ENCODE measurements at places on chromosomes 6 and 20. TPM values are rescaled to one million over a fixed set of nuclear protein-coding genes. Genes with fewer than 3 reads are reported as not detected.
A peak's percentile ranks its signal among the peaks of the same experiment; 100 is the strongest.

DNA sequence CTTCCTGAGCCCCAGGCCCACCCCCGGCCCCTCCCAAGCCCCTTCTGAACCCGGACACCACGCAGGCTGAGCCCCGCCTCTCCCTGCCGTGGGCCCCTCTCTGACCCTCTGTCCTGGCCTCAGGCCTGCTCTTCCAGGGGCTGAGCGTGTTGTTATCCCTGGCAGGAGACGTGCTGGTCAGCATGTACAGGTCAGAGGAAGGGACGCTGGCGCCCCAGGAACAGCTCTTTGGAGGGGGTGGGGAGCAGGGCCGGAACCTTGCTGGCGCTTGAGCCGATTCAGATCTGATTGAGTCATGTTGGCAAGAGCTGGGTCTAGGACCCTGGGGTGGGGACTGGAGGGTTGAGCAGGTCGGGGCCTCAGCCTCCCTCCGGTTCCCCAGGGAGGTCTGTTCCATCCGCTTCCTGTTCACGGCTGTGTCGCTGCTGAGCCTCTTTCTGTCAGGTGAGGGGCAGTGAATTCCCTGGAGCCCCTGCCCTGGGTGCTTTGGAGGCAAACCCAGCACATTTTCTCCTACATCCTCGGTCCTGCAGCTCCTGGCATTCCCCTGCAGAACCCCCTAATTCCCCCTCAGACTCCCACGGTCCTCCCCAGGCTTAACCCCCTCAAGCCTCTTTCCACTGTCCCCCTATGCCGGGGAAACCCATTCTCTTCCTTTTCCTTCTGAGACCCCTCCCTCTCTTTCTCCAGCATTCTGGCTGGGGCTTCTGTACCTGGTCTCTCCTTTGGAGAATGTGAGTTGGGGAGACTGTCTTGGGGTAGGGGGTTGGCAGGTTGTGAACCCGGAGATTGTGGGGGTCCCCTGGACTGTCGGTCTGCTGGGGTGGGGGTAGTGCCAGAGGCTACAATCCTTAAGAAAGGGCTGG lies 2.0 kb downstream of the SPAG4 start:
- peaks cover 3% of the 10 kb centered on the region for H3K36me3 ChIP-seq
- H3K4me1 ChIP-seq, result peaks cover 34% of the 10 kb centered on the region
- DNase-seq, result no peak
- peak overlapping the region; percentile 60 for H3K27ac ChIP-seq

DNA sequence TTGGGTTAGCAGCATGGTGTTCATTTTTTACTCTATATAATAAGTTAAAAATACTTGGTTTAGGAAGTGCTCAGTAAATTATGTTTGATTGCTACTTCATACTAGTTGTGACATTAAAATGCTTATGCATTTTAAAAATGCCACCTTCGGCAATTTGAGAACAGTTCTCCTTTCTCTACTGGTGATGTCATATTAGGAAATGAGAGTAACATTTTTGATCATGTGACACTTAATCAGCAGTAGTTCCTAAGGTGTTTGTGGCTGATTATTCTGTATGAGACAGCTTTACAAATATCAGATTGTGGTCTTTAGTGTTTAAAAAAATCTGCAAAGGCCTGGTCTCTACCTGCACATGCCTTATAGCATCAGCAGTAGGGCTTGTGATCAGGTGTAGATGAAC lies 4.4 kb downstream of the GZF1 start:
- no peaks in the 10 kb centered on the region for H3K27me3 ChIP-seq
- H3K36me3 ChIP-seq, result peaks cover 45% of the 10 kb centered on the region
- H3K4me1 ChIP-seq, result peaks cover 62% of the 10 kb centered on the region
- no peak for DNase-seq
- no peak overlapping the region for H3K4me3 ChIP-seq
- no peak overlapping the region for H3K27ac ChIP-seq

- H3K27ac ChIP-seq, result no peak overlapping the region
- no peak for DNase-seq
- H3K4me3 ChIP-seq, result no peak overlapping the region
- peaks cover 10% of the 10 kb centered on the region for H3K4me1 ChIP-seq
- H3K36me3 ChIP-seq, result no peaks in the 10 kb centered on the region
- peaks cover 6% of the 10 kb centered on the region for H3K27me3 ChIP-seq
Measured at GRCh38 chr6:51842804-51843378, 244.5 kb downstream of the PKHD1 start.

DNA sequence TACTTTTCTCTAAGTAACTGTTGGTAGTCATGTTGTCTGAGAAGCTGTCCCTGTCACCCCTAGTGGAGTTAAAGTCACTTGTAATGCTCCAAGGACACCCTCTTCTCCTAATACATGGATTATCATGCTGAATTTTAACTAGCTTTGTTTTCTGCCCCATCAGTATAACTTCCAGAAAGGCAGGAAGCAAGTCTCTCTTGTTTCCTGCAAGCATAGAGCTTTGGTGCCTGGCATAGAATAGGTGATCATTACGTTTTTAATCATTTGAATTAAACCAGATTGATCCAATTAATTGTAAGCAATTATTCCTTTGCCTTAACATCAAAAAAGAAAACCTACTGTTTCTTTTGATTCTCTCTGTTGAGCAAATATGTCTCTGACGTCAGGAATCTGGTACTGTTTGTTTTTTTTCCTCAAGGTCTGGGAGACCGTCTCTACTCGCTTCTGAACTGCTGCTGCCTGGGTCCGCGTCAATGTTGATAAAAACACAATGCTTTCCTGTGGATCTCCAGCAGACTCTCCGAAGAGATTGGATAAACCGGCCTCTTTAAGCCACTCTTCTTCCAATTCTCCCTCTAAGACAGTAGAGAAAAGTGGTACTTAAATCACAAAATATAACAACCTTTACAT lies 71.8 kb downstream of the ARHGAP18 start:
- H3K4me3 ChIP-seq, result peak overlapping the region; percentile 8
- peaks cover 11% of the 10 kb centered on the region for H3K36me3 ChIP-seq
- H3K27me3 ChIP-seq, result no peaks in the 10 kb centered on the region
- DNase-seq, result no peak

Gene USP49
- total RNA-seq, result 5.2 TPM

DNA sequence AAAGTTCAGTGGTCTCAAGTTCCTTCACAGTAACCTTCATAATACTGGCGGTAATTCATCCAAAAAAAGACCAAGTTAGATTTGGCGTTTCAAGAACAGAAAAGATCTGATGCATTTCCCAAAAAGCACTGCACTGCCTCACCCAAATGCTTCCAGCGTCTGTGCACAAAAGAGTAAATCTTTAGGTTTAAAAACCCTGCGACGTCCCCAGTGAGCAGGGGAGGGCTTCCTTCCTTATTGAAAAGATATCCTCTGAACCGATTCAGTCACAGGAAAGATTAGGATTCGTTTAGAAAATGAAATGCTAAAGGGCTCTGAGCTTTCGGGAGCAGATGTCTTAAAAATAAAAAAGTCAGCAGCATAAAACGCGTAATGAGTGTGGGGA lies 654 bp downstream of the TBC1D7 start:
- H3K36me3 ChIP-seq, result peaks cover 14% of the 10 kb centered on the region
- H3K4me3 ChIP-seq, result peak overlapping the region; percentile 87
- DNase-seq, result no peak
- no peaks in the 10 kb centered on the region for H3K27me3 ChIP-seq
- H3K27ac ChIP-seq, result peak overlapping the region; percentile 73
- H3K4me1 ChIP-seq, result peaks cover 20% of the 10 kb centered on the region

Gene ASIP
- total RNA-seq, result not detected

Gene FERMT1
- not detected for total RNA-seq

DNA sequence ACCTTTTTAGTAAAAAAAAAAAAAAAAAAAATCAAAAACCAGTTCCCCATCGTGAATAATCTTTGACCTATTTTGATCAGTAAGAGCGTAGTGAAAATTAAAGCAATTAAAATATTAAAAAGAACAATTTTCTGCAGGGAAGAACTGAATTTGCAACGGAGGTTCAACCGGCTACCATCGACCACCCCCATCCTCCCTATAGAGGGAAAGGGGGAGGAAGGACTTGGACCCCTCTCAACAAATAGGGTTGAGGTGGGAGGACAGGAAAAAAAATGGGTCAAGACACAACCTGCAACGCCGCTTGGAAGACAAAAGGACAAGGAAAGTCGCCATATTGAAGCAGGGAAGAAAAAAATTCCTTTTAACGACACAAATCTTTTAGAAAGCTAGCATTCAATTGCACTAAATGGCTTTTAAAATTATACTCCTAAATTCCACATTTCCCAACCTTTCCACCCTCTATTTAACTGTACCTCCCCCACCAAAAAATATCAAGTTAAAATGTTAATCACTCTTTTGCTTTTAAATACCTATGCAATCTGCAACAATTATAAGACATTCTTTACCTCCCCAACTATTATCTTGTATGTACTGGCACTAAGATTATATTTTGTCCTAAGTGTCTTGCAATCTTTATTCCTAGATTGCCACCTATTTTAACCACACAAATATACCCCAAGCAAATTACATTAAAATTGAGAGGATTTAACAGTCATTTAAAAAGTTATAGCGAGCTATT lies 1.7 kb downstream of the PPP1R10 start:
- H3K27me3 ChIP-seq, result no peaks in the 10 kb centered on the region
- peak overlapping the region; percentile 97 for H3K4me3 ChIP-seq
- H3K36me3 ChIP-seq, result peaks cover 29% of the 10 kb centered on the region
- peak overlapping the region; percentile 100 for H3K27ac ChIP-seq
- DNase-seq, result no peak
- H3K4me1 ChIP-seq, result peaks cover 41% of the 10 kb centered on the region

Gene PHF3
- 51.5 TPM for total RNA-seq

DNA sequence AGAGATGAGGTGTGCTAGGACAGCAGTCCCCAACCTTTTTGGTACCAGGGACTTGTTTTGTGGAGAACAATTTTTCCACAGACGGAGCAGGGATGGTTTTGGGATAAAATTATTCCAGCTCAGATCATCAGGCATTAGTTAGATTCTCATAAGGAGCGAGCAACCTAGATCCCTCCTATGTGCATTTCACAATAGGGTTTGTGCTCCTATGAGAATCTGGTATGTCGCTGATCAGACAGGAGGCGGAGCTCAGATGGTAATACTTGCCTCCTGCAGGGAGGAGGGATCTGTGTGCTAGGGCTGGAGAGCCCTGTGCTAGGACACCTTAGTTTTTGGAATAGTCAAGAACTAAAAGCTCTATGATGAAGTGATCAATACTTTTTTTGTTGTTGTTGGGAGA lies 2.5 kb downstream of the SMIM13 start:
- no peak for DNase-seq
- no peak overlapping the region for H3K4me3 ChIP-seq
- H3K36me3 ChIP-seq, result peaks cover 14% of the 10 kb centered on the region
- no peaks in the 10 kb centered on the region for H3K27me3 ChIP-seq
- H3K4me1 ChIP-seq, result peaks cover 33% of the 10 kb centered on the region

- H3K27me3 ChIP-seq, result no peaks in the 10 kb centered on the region
- H3K4me1 ChIP-seq, result no peaks in the 10 kb centered on the region
- H3K27ac ChIP-seq, result no peak overlapping the region
- H3K4me3 ChIP-seq, result no peak overlapping the region
Measured at GRCh38 chr6:120873125-120873865, 461.0 kb downstream of the TBC1D32 start.

Gene HLA-DRB1
- total RNA-seq, result not detected

GRCh38 chr20:48420176-48420575 lies 407.6 kb downstream of the PREX1 start:
- no peak overlapping the region for H3K27ac ChIP-seq
- H3K27me3 ChIP-seq, result peaks cover 50% of the 10 kb centered on the region
- DNase-seq, result no peak

DNA sequence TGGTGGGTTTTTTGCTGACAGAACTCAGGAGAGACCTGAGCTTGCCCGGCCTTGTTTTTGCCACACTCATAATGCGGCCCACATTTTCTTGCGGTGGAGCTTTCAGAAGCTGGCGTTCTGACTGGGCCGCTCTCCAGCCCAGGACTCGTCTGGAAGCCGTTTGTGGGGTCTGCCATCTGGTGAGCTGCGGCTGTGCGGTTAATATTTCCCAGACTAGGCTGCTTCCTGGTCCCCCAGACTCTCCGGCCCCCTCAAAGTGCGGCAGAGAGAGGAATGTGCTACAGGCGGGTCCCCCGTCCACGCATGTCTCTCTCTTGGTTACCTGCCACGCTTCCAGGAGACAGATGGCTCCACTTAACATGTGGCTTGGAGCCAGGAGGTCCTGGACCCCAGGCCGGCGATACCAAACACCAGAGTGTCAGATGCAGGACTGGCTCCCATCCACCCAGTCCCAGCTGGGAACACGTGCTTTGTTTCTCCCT lies 128.9 kb upstream of the PMEPA1 start:
- peak; percentile 80 for DNase-seq
- no peaks in the 10 kb centered on the region for H3K36me3 ChIP-seq
- H3K4me3 ChIP-seq, result no peak overlapping the region
- H3K27ac ChIP-seq, result no peak overlapping the region
- H3K27me3 ChIP-seq, result peaks cover 39% of the 10 kb centered on the region

Gene BNIP5
- not detected for total RNA-seq

Gene CD93
- 0.21 TPM for total RNA-seq

Gene XKR7
- total RNA-seq, result not detected

GRCh38 chr20:64121586-64121985 lies 14.2 kb upstream of the NPBWR2 start:
- H3K27me3 ChIP-seq, result peaks cover 34% of the 10 kb centered on the region
- no peak overlapping the region for H3K27ac ChIP-seq
- no peak for DNase-seq
- no peak overlapping the region for H3K4me3 ChIP-seq
- peaks cover 3% of the 10 kb centered on the region for H3K4me1 ChIP-seq
- H3K36me3 ChIP-seq, result no peaks in the 10 kb centered on the region

DNA sequence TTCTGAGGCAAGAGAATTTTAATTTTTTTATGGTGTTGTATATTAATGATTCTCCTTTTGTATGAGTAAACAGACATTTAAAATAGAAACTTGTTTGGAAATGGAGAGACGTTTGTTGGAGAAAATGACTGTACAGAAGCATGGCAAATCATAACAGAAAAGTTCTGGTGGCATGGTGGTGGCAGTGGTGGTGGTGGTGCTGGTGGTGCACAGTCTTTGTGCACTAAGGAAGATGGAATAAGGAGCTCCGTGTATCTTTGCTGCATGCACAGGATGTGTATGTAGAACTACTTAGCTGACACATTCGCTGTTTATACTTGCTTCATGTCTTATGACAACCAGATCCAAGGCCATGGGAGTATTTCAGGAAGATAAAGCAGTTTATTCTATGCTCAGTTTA lies 294.9 kb downstream of the UTRN start:
- H3K4me1 ChIP-seq, result peaks cover 22% of the 10 kb centered on the region
- peaks cover 30% of the 10 kb centered on the region for H3K36me3 ChIP-seq
- H3K27me3 ChIP-seq, result no peaks in the 10 kb centered on the region
- no peak for DNase-seq
- H3K27ac ChIP-seq, result no peak overlapping the region

Gene ARFGEF3
- 0.08 TPM for total RNA-seq

DNA sequence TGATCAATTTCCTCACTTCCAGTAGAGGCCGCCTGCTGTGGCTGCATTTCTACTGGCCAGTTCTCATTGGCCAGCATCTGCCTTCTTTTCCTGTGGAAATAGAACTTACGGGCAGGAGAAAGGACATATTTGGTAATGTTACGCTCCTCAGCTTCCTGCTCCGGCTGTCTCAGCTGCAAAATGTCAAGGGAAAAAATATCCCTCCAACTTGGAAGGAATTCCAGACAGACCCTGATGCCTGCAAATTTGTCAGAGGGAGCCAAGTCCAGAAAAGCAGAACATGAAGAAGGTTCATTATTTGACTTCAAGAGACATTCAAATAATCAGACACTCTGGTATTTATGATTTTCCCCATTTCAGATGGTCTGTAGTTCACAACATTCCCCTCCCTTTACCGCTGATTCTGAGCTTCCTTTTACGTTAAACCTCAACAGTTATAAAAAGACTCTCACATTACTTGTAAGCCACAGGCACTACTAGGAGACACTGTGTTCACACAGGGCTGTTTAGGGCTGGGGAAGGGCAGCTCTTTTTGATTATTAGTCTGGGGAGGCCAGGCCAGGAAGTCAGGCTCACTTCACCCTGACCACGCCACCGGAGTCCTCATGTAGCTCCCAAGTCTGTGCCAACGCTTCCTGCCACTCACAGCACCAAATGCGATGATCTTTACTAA lies 179.6 kb upstream of the CCN2 start:
- no peak overlapping the region for H3K4me3 ChIP-seq
- peak overlapping the region; percentile 89 for H3K27ac ChIP-seq
- no peaks in the 10 kb centered on the region for H3K27me3 ChIP-seq
- H3K36me3 ChIP-seq, result peaks cover 5% of the 10 kb centered on the region
- peaks cover 41% of the 10 kb centered on the region for H3K4me1 ChIP-seq
